Peyer's patch (tissue), 4 donors: ENCODE measurements at places on chromosomes 3 and 15.

GRCh38 chr15:39084674-39085530, 496.0 kb upstream of the THBS1 start:
- DNase-seq: no peak

GRCh38 chr3:150449169-150449721, 41.1 kb downstream of the TSC22D2 start:
- no peak for DNase-seq

- DNase-seq: no peak
These were observed 365.0 kb downstream of the ROBO2 start for GRCh38 chr3:77404871-77405270.

DNA sequence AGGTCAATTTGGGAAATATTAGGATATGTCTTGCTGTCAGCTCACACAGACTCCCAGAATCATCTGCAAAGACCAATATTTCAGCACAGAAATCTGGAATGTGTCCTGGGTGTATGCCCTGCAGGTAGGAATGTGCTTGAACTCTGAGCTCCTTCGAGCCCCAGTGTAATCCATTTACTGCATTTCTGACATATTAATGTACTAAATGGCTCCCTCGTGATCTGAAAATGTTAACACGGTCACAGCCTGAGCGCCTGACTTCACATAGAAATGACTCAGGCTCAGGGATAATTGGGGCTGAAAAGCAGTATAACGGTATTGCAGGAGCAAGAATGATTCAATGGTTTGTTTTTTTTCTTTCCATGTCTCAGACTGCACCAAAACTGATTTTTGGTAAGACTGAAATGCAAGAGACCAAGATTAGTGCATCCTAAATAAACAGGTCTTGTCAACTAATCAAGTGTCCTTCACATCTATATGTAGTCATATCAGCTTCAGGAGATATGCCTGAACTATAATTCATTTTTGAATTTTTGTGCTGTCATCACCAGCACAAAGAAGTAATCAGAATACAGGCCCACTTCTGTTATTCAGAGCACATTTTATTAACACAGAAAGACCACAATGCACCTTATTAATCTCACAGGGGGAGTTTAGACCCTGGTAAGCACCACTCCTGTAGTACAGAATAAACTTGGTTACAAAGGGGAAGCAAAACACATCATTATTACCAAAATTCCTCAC, 49.8 kb downstream of the DCLK3 start:
- no peak for DNase-seq

DNA sequence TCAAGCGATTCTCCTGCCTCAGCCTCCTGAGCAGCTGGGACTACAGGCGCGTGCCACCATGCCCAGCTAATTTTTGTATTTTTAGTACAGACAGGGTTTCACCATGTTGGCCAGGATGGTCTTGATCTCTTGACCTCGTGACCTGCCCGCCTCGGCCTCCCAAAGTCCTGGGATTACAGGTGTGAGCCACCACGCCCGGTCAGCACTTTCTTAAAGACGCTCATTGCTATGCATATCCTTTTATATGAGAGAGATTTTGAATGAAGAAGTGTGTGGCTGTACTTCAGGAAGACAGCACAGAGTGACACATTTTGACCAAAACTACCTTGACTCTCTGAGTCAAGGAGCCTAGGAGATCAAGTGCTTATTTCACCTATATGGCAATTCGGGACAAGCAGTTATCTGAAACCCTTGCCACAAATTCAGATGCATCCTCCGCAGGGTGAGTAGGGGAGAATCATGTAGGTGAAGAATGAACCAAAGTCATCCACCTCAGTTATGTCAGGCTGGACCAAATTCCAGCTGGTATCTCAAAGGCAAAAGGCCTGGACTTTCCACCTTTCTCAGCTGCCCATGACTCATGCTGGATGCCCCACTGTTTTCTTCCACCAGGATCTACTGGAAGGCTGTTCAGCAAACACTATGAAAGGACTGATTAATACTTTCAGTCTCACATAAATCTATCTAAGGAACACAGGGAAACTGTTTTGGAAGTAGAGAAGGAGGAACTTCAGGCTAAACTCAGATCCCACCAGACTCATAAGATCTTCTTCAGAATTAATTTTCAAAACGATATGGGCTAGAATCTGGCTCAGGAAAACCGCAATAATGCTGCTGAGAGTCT, 31.9 kb downstream of the SUSD5 start:
- DNase-seq: no peak
